RPMI7951 (cell line): ENCODE measurements at places on chromosomes 7 and 10.

DNA sequence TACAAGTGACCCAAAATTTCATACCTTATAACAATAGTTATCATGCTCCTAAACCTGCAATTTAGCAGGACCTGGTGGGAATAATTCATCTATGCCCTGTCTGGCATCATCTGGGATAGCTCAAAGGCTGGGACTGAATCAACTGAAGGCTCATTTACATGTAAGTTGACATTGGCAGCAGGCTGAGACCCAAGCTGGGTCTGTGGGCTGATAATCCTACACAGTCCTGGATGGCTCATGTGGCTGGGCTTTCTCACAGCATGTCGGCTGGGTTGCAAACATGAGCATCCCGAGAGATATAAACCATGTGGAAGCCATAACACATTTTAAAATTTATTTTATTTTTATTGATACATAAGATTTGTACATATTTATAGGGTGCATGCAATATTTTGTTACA, 19.5 kb upstream of the ABCB5 start:
- peak; percentile 5 for DNase-seq

- peak; percentile 40 for DNase-seq
Observed at GRCh38 chr10:123567984-123568739, 98.0 kb upstream of the GPR26 start.

DNA sequence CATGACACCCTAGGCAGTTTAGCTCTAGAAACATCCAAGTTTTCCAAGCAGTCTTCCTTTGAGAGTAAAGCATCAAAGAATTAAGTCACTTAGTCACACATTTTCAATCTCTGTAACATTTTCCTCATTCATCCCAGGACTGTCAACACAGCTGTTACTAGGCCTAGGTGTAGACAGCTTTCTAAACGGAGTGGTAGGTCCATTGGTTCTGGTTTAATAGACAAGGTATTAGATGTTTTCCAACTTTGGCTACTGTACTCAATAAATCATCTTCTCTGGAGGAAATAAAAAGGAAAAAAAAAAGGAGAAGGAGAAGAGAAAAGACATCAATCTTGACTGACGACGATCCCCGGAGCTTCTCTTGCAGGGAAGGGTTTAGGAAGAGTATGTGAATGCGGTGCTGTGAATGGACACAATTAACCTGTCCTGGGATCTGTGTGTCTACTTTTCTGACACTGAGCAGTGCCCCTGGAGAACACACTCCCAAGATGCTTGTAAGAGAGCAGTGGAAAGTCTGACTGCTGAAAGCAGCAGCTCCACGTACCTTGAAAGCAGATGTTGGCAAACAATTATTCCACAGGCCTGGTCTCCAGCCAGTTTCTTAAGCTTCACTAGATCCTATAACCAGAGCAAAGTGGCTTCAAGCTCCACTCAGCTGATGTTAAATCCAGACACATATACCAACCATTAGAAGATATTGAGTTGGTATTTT, 59.1 kb downstream of the CXCL12 start:
- no peak for DNase-seq

GRCh38 chr7:132133501-132133900, 442.8 kb downstream of the PLXNA4 start:
- no peak for DNase-seq

DNA sequence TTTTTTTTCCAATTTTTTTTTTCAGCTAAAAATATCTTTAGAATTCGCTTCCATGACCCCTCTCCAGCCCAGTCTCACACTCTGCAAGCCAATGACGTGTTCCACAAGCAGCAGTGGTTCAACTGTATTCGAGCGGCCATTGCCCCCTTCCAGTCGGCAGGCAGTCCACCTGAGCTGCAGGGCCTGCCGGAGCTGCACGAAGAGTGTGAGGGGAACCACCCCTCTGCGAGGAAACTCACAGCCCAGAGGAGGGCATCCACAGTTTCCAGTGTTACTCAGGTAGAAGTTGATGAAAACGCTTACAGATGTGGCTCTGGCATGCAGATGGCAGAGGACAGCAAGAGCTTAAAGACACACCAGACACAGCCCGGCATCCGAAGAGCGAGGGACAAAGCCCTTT, 42.8 kb downstream of the CALML5 start:
- DNase-seq = no peak

GRCh38 chr7:5420067-5420880, 3.4 kb downstream of the TNRC18 start:
- no peak for DNase-seq

- DNase-seq = no peak
Observed at GRCh38 chr7:64869912-64870562, 33.0 kb upstream of the ZNF273 start.

- no peak for DNase-seq
Observed at GRCh38 chr10:72736828-72737220, 44.9 kb downstream of the MCU start.

DNA sequence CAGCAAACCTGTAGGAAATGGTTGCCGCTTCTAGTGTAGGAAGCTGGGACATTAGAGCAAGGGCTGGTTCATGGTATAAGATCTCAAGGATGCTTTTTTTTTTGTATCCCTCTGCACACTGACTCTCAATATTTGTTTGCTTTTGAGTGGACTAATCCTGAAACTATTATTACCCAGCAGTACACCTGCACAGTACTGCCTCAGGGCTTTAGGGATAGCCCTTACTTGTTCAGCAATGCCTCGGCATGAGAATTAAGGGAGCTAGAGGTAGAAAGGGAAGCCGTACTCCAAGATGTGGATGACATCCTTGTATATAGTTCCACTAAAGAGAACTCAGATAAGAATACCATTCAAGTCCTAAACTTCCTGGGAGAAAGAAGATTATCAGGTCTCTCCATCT, 70.5 kb downstream of the COPG2 start:
- no peak for DNase-seq

- DNase-seq = no peak
Observed at GRCh38 chr10:69344591-69345252, 66.4 kb downstream of the HK1 start.

DNA sequence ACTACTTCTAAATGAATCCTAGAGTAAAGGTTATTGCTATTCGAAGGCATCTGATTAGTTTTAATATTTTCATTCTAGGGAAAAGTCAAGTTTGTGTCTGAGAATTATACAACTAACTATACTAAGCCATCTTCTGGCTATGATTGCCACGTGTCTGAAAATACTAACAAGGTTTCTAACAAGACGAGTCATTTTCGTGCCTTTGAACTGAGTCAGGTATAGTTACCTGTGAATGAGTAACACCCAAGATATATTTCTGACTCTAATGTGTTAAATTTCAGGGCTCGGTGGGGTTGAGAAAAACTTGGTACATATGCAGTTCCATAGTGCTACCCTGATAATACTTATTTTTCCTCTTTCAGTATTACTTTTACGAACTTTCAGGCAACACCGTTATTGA, 35.5 kb downstream of the TASOR2 start:
- no peak for DNase-seq

DNA sequence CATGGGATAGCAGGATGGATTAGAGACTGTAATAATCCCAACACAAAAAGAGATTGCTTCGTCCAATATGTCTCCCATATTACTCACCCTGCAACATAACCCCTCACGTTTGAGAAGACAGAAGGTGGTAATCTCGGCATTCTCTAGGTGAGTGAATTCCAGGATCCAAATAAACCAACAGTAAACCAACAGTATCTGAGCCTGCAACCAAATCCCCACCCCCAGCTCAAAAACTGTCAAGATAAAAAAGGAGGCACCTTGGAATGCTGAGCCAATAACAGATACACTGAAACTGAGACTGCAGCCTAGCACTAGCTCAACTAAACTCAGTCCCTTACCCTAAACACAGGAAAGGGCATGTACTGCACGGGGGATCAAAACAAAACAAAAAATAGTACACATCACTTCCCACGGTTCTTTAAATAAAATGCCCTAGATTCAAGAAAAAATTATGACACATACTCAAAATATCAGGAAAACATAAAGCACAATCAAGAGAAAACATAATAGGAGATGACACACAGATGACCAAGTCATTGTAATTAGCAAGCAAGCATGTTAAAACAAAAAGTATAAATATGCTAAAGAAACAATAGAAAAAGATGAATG, 28.0 kb downstream of the IPMK start:
- DNase-seq = peak; percentile 16

DNA sequence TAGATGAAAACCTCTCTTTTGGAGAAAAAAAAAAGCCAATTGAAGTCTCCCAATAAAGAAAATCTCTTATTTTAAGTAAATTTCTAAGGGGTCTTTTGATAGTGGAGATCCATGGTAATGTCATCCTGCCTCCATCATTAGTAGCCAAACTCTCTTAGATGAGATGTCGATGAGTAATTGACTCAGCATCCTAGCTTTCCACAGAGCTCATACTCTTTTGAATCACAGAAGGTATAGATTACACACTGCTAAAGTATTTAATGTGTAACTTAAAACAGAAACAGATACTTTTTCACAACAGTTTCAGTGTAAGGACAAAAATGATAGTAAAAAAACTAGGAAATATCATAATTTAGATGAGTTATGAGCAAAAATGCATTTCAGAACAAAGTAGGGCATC, 19.4 kb downstream of the MAGI2 start:
- no peak for DNase-seq

DNA sequence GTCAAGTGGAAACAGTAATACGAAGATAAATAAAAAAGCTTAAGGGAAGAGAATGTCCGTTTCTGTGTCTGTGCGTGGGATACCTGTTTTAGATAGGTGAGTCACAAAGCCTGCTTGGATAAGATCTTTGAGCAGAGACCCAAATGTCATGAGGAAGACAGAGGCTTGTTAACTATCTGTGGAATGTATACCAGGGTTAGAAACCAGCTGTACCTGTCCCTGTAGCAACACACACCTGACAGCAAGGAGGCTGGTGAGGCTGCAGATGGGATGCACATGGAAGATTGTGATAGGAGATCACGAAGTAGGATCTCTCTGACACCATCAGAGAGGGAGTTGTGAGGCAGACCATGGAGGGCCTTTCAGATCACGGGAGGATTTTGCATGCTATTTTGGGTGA, 105.3 kb downstream of the ARHGAP21 start:
- no peak for DNase-seq

DNA sequence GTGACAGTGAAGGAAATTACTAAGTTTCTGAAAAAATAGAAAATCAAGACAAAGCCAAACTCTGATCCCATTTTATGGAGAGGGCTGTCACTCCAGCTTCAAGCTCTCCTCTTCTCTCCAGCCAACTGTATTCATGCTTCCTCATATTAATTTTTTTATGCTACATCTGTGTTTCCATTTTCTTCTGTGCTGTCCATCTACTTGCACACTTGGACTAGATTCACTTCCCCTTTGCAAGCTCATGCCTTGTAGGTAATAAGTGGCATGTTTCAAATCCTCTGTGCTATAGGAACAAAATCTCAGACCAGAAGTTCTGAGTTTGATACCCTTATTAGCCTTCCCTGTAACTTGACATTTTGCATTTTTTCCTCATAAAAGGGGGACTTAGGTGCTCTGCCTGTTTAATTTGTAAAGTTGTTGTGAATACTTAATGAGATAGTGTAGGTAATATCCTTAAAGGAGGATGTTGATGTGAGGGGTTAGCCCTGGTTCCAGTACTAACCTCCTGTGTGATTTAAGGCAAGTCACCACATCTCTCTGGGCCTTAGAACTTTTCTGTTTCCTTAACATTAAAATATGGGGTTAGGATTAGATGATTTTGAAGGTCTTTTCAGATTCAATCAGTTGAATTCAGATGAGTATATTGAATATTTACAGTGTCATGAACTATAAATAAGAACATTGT, 358.8 kb downstream of the BBS9 start:
- DNase-seq = no peak

GRCh38 chr10:14474656-14475055, 143.9 kb upstream of the FRMD4A start:
- peak; percentile 65 for DNase-seq

GRCh38 chr10:99770408-99771045, 11.9 kb upstream of the ABCC2 start:
- no peak for DNase-seq

GRCh38 chr7:129136887-129137642, 7.4 kb upstream of the TSPAN33 start:
- DNase-seq = no peak

DNA sequence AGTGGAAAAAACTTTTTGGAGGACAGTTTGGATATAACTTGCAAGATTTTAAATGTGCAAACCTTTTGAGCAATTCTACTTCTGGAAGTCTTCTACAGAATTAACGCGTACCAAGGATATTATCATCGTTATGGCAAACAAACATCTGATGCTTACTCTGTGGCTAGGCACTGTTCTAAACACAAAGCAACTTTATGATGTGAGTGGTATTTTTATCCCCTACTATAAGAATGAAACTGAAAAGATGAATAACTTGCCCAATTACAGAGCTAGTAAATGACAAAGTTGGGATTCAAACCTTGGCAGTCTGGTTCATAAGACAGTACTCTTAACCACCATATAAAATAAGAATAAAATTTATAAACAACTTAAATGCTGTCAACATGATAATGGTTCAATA, 15.8 kb downstream of the ASZ1 start:
- no peak for DNase-seq

DNA sequence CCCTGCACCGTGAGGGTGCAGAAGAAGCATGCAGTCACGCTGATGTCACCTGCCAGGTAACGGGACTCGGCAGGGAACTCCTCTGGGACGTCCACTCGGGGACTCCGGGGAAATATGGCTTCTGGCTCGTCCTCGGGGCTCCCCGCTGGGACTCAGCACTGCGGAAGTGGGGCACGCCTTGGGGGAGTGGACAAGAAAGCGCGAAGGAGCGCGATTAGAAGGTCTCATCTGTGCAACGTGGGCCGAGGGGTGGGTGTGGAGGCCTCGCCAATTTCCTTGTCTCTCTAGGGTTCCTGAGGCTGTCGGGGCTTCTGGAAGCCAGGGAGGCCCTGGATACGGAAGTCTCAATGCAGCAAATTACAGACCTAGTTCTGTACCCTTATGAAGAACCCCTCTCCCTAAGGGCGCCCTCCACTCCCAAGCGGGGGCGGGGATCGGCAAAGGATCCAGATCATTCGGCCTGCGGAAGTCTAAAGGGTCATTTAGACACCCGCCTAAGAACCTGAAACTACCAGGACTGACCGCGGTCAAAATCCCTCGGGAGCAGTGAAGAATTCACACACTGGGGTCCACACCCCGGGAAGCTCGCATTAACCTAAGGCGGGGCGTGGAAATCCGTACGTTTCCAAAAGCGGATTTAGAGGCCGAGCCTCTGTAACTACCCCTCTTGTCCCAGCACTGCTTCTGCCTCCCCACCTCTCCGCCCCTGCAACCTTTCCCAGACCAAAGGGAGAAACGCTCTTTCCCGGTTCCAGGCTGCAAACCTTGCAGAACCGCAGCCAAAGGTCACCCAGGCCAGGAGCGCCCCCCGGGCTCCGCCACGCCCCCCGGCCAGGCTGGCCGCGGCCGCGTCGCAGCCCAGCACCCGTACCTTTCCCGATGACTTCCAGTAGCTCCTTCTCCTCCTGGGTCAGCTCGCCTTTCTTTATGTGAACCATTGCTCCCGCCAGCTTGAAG, 640 bp downstream of the ANKMY2 start:
- peak; percentile 75 for DNase-seq

GRCh38 chr10:130542761-130543160, 406.6 kb downstream of the GLRX3 start:
- DNase-seq = no peak

DNA sequence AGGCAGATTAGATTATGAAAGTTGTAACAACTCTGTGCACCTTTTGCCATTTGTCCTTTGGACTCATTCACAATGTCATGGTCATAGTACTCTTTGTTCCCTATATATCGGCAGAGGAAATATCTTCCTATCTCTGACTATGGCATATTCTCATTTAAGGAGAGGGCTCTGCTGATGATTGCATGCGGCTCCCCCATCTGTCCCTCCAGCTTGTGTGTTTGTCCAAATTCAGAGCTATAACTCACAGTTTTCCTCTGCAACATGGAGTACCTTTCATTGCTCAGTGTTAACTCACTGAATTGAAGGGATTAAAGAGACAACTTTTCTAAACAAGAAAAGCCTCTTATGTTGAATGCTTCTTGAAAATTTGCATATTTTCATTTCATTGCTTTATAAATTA, 145.5 kb downstream of the OTUD1 start:
- DNase-seq = no peak
